CD4-positive, alpha-beta T cell (primary cell): ENCODE measurements at places on chromosomes 3 and 15. TPM values are rescaled to one million over a fixed set of nuclear protein-coding genes. Genes with fewer than 3 reads are reported as not detected.

GPR62 gene
- not detected for total RNA-seq

PLA2G4B gene
- 34.6 TPM for total RNA-seq

ISLR gene
- total RNA-seq = not detected

TEX55 gene
- not detected for total RNA-seq

P2RY1 gene
- 0.17 TPM for total RNA-seq

NCK1 gene
- 52.9 TPM for total RNA-seq

PODXL2 gene
- total RNA-seq = 4.2 TPM

SGO1 gene
- total RNA-seq = not detected

REC114 gene
- not detected for total RNA-seq
